ENCODE measurements at places on chromosomes 6 and 20.
A peak's percentile ranks its signal among the peaks of the same experiment; 100 is the strongest.

DNA sequence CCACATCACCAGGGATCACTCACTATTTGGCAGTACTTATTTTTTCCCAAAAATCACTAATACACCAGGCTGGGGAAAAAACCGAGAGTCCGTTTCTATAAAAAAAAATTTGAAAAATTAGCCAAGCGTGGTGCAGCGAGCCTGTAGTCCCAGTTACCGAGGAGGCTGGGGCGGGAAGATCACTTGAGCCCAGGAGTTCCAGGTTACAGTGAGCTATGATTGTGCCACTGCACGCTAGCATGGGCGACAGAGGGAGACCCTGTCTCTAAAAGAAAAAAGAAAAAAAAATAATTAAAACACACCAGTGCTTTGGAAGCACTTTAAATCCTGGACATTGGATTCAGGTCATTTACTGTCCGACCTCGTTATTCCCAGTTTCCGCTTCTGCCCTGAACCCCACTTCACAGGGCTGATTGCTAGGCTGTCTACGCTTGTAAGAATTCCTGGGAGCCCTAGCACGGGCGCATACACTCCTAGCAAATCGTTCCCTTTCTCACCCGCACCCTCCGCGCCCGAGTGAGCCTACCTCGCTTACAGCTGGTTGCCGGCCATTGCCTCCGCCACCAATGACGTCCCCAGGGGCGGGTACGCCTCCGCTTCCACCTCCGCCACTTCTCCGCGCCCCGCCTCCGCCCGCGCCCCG is at the start of gene TPMT:
TSS of gene TPMT (minus strand) at position 571 of the 643 bp plus-strand sequence. CDS start 5,950 bp downstream, outside the sequence.
- DNase-seq = no peak

GRCh38 chr6:36290668-36291620 is 21.1 kb downstream of the PNPLA1 start:
- no peak for DNase-seq

GRCh38 chr6:130417951-130418350 is 52.1 kb downstream of the TMEM200A start:
- DNase-seq = no peak

GRCh38 chr20:50708845-50709635 is 17.7 kb upstream of the RIPOR3 start:
- no peak for DNase-seq

DNA sequence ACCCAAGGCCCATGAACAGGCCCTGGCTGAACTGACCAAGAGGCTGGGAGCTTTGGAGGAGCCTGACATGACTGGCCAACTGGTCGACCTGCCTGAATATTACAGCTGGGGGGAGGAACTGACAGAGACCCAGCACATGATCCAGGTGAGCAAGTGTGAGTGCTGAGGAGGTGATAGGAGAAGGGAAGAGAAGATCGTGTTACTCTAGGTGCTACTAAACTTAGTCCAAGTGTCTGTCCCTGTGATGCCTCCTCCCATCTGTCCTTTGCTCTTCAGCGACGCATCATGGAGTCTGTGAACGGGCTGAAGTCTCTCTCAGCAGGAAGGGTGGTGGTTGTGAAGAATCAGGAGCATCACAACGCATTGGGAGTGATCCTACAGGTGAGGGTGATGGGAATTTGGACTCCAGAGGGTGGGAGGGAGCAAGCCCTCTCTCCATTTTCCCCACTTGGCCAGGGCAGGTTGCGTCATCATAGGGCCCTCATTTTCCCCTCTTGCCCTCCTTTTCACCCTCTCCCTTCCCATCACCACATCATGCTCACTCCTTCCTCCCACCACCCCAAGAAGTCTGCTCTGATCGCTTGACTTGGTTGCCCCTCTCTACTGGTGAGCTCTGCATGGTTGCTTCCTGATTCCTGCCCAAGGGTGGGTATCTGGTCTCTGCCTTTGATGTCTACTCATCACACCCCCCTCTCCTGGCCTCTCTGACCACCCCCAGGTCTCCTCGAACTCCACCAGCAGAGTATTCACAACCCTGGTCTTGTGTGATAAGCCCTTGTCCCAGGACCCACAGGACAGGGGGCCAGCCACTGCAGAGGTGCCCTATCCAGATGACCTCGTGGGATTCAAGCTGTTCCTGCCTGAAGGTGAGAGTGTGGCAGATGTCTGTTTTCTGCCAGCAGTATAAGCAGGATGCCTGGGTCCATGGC is 4.7 kb downstream of the DXO start:
- DNase-seq = no peak

- no peak for DNase-seq
Measured at GRCh38 chr6:54050750-54051149, 60.5 kb upstream of the MLIP start.

DNA sequence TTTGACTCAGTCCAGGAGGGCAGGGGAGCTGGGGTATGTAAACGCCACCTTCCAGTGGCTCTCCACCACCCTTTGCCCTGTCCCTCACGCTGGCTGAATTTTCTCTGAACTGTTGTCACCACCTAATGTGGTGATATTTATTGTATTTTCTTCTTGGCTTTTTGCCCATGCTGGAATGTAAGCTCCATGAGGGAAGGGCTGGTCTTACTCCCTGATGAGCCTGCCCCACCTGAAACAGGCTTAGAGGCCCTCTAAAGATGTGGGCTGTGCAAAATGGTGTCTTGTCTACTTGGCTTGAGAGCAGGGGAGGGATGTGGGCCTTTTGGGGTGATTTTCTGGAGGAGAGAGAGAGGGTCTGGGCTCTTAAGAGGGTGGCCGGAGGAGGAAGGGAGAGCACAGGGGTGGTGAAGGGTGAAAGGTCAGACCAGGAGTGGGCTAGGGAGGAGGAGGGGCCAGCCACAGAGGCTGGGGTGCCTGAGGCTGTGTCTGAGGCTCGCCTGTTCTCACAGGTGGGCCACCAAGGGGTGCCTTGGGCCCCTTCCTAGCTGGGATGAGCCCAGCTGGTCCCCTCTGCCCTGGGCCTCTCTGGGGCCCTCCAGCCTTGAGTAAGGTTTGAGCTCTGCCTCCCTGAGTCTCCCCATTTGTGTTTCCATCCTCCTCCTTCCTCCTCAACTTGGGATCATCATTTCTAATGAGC is 37.3 kb downstream of the SPDEF start:
- no peak for DNase-seq

DNA sequence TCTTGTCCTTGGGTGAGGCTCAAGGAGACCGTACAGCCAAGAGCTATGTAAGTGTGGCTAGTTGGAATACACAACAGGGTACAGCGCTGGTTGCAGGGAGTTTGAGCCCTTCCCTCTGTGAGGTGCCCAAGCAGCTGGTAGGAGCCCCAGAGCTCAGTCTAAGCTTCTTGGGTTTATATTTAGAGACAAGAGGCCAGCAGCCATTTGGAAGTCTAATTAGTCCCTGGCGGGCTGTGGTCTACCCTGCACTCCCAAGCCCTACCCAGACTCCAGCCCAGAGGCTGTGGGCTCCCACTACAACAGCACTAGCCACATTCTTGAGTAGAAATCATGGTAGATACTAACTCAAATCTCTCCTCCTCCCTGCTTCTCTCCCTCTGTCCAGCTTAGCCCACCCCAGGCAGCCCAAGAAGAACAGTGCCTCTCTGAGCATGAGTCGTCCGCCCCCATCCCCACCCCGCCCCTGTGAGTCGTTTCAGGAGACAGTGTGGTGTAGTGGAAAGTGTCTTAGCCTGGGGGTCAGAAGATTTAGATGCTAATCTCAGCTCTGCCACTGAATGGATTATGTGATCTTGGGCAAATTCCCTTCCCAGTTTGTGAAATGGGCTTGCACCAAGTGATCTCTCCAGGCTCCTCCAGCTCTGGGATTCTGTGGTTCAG is 37.8 kb downstream of the EIF2S2 start:
- DNase-seq = no peak

GRCh38 chr6:133947302-133947900 is 5.6 kb upstream of the TBPL1 start:
- no peak for DNase-seq

DNA sequence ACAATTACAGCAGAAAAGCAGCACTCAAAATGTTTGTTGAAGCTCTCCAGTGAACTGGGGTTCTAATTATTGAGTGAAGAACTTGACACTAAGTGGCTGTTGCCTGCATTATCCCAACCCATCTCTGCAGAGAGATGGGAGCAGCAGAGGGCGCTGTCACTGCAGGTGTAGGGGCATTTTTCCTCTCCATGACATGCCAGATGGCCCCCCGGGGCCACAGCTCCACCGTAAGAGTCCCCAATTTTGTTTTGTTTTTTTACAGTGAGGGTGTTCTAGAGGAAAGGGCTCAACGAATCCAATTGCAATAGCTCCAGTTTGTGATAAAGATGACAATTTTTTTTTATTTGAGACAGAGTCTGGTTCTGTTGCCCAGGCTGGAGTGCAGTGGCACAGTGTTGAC is 1.9 kb upstream of the FUCA2 start:
- DNase-seq = peak; percentile 80

GRCh38 chr6:149419696-149420404 is 19.8 kb downstream of the SUMO4 start:
- DNase-seq = no peak

DNA sequence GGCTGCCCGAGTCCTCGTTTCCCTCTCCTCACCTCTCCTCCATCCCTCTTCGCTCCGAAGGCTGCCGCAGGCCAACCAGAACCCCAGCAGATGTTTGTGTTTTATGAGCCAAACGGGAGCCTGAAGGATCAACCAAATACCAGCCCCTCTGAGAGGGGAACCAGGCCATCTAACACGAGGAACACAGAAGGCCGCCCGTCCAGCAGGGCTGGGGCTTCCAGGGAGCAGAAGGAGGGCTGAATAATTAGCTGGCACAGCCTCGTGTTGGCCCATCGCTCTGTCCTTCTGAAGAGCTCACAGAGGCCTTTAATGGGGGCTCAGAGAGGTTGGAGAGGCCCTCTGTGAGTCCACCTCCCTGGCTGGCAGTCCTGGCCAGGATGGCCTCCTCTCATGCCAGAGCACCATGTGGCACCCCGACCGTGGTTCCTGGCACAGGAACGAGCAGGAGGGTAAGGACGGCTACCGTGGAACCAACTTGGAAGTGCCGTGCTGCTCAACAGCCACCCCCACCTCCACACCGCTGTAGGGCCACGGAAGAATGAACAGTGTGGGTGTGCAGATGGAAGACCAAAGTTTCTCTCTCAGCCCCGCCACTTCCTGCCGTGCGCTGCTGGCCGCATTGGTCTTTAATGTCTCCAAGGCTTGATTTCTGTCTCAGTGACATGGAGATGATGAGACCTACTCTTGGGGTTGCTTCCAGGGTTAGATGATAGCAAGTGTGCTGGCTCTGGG is 155.2 kb downstream of the SCML4 start:
- DNase-seq = no peak

GRCh38 chr6:30681766-30682142 is 4.7 kb downstream of the PPP1R18 start:
- DNase-seq = no peak
